ENCODE measurements at places on chromosomes 6 and 20.

DNA sequence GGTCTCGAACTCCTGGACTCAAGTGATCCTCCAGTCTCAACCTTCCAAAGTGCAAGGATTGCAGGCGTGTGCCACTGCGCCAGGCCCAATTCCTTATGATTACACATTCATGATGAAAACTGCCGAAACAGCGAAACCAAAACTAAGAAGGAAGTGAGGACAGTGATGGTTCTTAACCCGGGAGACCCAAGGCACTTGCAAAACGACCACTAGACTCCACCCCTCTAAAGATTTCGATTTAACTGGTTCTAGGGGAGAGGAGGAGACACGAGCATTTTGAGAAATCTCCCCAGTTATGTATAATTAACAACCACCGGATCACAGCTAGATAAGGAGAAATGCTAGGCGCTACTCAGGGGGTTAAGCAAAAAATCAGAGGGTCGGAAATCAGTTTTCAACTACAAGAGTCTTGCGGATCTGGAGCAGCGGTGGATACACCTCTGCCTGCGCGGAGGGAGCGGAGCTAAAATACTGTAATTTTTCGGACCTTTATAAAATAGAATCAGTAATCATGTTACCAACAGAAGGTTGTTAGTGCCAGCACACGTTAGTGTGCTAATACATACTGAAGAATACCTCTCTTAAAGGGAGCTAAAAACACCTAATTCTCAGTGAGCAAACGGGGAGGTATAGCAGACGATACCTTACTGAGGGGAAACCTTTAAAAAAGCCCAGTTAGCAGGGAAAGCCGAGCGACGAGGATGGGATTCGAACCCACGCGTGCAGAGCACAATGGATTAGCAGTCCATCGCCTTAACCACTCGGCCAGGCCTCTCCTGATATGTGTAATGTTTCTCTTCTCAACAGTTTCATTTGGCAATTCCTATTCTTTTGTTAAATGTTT, 60.0 kb upstream of the BTN3A2 start:
- peak; percentile 60 for DNase-seq

GRCh38 chr6:142850679-142851423, 94.1 kb downstream of the HIVEP2 start:
- no peak for DNase-seq

DNA sequence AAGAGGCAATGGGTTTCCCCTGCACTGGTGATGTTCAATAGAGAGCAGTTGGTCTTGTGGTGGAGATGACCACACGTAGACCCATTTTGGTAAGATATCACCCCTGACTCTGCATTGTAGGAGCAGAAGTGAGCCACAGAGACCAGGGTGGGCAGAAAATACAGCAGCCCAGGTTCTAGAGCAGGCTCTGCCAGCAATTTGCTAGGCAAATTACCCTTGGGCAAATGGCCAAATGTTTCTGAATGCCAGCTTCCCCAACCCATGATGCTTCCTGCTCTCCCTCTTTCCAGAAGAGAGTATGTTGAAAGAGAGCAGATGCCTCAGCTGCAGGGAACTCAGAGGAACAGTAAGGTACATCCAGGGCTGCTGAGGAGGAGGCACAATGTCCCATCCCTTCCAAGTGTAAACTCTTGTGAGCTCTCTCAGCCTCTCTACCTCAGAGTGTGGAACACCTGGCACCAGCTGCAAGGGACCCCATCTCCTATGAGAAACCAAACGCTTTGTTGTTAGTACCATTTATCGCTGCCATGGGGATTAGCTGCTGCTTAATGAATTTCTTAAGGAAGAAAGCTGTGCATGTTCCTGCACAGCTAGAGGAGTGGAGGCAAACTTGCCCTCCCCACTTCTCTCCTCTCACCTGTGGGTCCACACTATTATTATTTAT, 317.5 kb upstream of the MOCS1 start:
- DNase-seq = no peak

GRCh38 chr6:40910260-40910893, 128.6 kb downstream of the UNC5CL start:
- no peak for DNase-seq

GRCh38 chr6:43984442-43985321, 142.6 kb downstream of the MRPL14 start:
- DNase-seq = no peak

- no peak for DNase-seq
Observed at GRCh38 chr20:9744551-9744950, 94.3 kb downstream of the PAK5 start.

DNA sequence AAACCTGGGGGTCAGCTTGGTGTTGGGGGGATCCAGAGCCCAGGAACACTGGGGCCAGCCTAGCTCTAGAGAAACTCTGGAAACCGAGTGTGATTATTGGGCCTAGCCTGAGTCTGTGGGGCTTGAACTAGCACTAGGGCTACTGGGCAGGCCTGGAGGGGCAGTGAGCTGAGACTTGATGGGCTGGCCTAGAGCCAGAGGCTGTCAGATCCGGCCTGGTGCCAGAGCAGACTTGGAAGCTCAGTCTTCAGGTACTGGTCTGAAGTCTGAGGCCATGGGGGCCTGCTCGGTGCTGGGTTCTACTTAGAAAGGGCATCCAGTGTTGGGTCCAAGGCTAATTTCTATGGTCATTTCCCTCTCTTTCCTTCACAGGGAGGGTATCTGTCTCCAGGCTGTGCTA, 2.7 kb downstream of the DEFB112 start:
- DNase-seq = no peak

DNA sequence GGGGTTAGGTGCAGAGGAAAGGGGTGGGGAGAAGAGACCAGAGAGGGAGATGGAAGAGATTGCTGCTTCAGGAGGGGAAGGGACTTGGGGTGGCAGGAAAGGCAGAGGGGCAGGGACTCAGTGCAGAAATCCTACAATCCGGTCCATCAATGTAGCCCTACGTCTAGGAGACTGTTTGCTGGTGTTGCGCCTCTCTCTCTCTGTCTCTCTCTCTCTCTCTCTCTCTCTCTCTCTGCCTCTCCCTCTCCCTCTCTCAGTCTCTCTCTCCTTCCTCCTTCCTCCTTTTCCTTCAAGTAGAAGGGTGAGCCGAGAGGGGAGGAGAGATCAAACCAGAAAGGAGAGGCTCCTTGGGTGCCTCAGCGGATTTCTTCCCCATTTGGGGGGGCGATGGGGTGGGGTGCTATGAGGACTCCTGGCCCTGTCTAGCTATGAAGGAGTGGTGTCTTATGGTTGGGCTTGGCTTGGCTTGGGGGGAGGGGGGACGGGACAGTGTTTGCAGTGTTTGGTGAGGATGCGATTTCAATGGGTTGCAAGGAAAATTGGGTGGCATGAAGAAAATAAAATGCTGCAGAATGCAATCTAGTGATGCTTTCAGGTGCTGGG, 181.2 kb downstream of the TBXT start:
- DNase-seq = no peak

- no peak for DNase-seq
Observed at GRCh38 chr6:78597966-78598365, 269.4 kb upstream of the IRAK1BP1 start.

DNA sequence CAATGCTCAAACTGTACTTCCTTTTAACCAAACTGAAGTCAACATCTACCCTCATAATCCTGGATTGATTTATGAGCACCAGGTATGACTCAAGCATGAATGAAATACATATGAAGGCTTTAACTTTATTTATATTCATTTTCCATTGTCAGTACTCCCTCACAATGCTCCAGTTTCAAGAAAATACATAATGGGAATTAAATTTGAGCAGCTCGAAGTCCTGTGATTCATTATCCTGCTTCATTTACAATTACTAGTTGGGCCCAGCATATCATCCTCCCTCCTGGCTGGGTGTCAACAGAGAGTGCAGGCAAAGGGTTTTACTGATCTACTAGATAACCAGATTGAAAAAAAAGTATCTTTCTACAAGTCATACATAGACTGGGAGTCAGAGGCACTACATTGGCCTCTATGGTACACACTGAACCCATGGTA, 10.1 kb downstream of the SAMHD1 start:
- DNase-seq = no peak

GRCh38 chr6:57113105-57113504, 23.1 kb downstream of the ZNF451 start:
- DNase-seq = no peak

All from stimulated activated naive CD8-positive, alpha-beta T cell treated with anti-CD3 and anti-CD28 coated beads, Interleukin-15, amount 100 ng/mL, for 72 hours (primary cell).